A549 treated with AZD2906 at 1 μM for 4 hours (cell line): ENCODE measurements at places on chromosomes 5 and 9. TPM values are rescaled to one million over a fixed set of nuclear protein-coding genes. Genes with fewer than 3 reads are reported as not detected.

The CA9 gene
- total RNA-seq = 6.0 to 10.6 TPM (median 8.0 TPM) in 5 replicates

The ACOT12 gene
- total RNA-seq = 0.10 TPM in 1 of 5 replicates, not detected in the others

The GRIN3A gene
- total RNA-seq = not detected in 5 replicates

The GLDC gene
- total RNA-seq = 10.7 to 13.9 TPM (median 12.2 TPM) in 5 replicates

The ZNF484 gene
- total RNA-seq = 1.9 to 3.1 TPM (median 2.1 TPM) in 5 replicates

The ORM2 gene
- not detected in 5 replicates for total RNA-seq

The KCNMB1 gene
- not detected in 5 replicates for total RNA-seq

The CYLC2 gene
- not detected in 5 replicates for total RNA-seq

The TNC gene
- total RNA-seq = 0.69 to 1.00 TPM (median 0.80 TPM) in 5 replicates

The HTR1A gene
- total RNA-seq = not detected in 5 replicates

The SPINK6 gene
- total RNA-seq = 0.28 to 0.75 TPM (median 0.36 TPM) in 5 replicates

The TMEM215 gene
- 0.02 to 0.03 TPM in 2 of 5 replicates, not detected in the others for total RNA-seq

The PCDHB2 gene
- 2.6 to 5.2 TPM (median 3.4 TPM) in 5 replicates for total RNA-seq

The CREB3 gene
- total RNA-seq = 54.4 to 63.2 TPM (median 57.3 TPM) in 5 replicates

The IRX1 gene
- not detected in 5 replicates for total RNA-seq

The LURAP1L gene
- 23.7 to 28.8 TPM (median 26.7 TPM) in 5 replicates for total RNA-seq

The MED22 gene
- total RNA-seq = 23.5 to 32.2 TPM (median 30.0 TPM) in 5 replicates

The ARID3C gene
- 0.11 to 0.32 TPM (median 0.17 TPM) in 5 replicates for total RNA-seq

The SLC35D2 gene
- total RNA-seq = 16.0 to 22.3 TPM (median 21.0 TPM) in 5 replicates

The ANKRD31 gene
- 0.03 to 0.07 TPM (median 0.06 TPM) in 5 replicates for total RNA-seq

The CARTPT gene
- not detected in 5 replicates for total RNA-seq

The SLC27A6 gene
- 0.03 to 0.07 TPM (median 0.05 TPM) in 4 of 5 replicates, not detected in the other for total RNA-seq
